ENCODE measurements at places on chromosomes 7 and 10.
A peak's percentile ranks its signal among the peaks of the same experiment; 100 is the strongest.

GRCh38 chr10:125205431-125205830 is 45.1 kb upstream of the CTBP2 start:
- no peak for DNase-seq

GRCh38 chr7:105941596-105941995 is 21.5 kb upstream of the CDHR3 start:
- DNase-seq = no peak

- DNase-seq = no peak
These were observed 73.5 kb downstream of the SAMD9 start for GRCh38 chr7:93044147-93044810.

DNA sequence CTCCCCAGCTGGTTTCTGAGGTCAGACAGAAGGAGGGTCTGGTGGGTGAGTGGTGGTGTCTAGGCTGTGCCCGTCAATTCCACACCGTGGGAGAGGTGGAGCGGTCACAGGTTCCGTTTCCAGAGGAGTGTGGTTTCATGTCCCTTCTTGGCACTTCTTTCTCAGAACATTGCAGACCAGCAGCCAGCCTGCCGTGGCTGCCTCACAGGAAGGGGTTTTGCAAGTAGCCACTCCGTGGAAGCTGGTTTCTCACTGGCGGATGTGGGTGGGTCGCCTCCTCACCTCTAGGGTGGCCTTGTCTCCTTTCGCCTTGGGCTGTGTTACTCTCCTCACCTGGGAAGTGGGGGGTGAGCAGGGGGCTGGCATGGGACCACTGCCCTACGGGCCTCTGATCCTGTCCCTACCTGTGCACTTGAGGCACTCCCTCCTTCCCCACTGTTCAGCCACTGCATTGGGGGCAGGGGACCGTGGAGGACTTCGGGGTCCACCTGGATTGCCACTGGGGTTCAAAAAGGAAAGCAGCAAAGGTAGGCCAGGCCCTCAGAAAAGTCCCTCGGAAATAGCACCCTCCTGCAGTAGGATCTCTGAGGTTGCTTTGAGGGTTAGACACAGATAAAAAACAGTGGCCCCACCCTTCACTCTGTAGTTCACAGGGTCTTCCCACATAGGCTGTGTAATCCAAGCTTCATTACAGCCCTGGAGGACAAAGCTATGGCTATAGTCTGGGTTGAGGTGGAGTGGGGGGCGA is 33.9 kb downstream of the TSPAN14 start:
- DNase-seq = peak; percentile 61

DNA sequence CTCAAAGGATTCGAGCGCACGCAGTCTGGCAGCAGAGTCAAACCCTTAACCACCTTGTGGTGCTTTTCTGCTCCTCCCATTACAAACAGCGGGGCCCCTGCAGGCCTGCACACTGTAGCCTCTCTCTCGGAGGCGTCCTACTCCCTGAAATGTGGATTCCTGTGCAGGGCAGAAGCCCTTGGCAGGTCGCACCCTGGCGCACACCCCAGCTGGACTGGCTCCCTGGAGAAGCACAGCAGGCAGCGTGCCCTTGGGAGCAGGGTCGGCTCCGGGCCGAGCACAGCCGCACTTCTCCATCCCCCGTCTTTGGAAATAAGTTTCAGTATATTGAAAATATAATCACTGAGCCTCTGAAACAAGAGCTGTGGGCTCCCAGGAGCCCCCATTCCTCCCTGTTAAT is 144.1 kb downstream of the C10orf105 start:
- no peak for DNase-seq

- DNase-seq = no peak
These were observed 53.8 kb downstream of the KCTD7 start for GRCh38 chr7:66682350-66683093.

DNA sequence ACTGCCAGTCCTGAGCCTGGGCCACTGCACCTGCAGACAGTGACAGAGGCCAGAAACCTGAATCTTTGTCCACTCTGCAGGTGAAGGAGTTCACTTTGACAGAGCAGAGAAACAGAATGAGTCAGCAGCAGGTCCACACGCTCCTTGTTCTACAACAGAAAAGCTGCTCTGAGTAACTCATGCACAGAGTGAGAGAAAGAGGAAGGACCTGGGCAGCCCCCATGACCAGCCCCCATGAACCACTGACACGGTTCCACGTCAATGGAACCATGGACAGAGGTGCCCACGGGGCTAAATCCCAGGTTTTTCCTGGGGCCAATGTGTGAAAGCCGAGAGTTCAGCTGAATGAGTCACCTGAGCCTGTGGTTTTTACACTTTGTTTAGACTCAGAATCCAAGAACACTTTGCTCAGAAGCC is 40.8 kb upstream of the CTBP2 start:
- no peak for DNase-seq

GRCh38 chr10:11958956-11959355 is 83.7 kb downstream of the UPF2 start:
- no peak for DNase-seq
